Fibroblast of the aortic adventitia (primary cell): ENCODE measurements at places on chromosomes 11 and 22. TPM values are rescaled to one million over a fixed set of nuclear protein-coding genes. Genes with fewer than 3 reads are reported as not detected.

RHOD gene
- total RNA-seq = 15.1 and 26.1 TPM in 2 replicates

SLC25A17 gene
- 8.6 and 25.8 TPM in 2 replicates for total RNA-seq

GAL3ST1 gene
- total RNA-seq = not detected in 2 replicates

TCN2 gene
- 13.9 and 17.7 TPM in 2 replicates for total RNA-seq

SLCO2B1 gene
- 2.0 TPM in 1 of 2 replicates, not detected in the other for total RNA-seq

CRYBB3 gene
- total RNA-seq = not detected in 2 replicates

SNX32 gene
- 1.6 and 3.3 TPM in 2 replicates for total RNA-seq

SLC1A2 gene
- 10.5 and 23.6 TPM in 2 replicates for total RNA-seq

RBMXL2 gene
- total RNA-seq = not detected in 2 replicates

E2F8 gene
- 4.4 TPM in 1 of 2 replicates, not detected in the other for total RNA-seq

MMP12 gene
- not detected in 2 replicates for total RNA-seq

CCDC116 gene
- 0.18 and 0.25 TPM in 2 replicates for total RNA-seq

ABTB2 gene
- 0.82 and 1.7 TPM in 2 replicates for total RNA-seq

LRRC74B gene
- total RNA-seq = not detected in 2 replicates

ZNF215 gene
- 1.2 and 3.5 TPM in 2 replicates for total RNA-seq

FBLN1 gene
- total RNA-seq = 335 and 561 TPM in 2 replicates

INPP5J gene
- total RNA-seq = under 0.01 and 0.41 TPM in 2 replicates

SPON1 gene
- 3.5 and 42.9 TPM in 2 replicates for total RNA-seq

AMPD3 gene
- 5.3 and 7.0 TPM in 2 replicates for total RNA-seq

OR8D4 gene
- 0.09 and 0.25 TPM in 2 replicates for total RNA-seq

TUB gene
- 18.2 and 19.2 TPM in 2 replicates for total RNA-seq

ACRV1 gene
- total RNA-seq = not detected in 2 replicates

BATF2 gene
- total RNA-seq = 0.25 and 0.45 TPM in 2 replicates

ENTHD1 gene
- not detected in 2 replicates for total RNA-seq

CNTN5 gene
- total RNA-seq = 0.90 TPM in 1 of 2 replicates, not detected in the other

IGSF9B gene
- total RNA-seq = 1.7 and 3.2 TPM in 2 replicates

FOLR1 gene
- 0.18 TPM in 1 of 2 replicates, not detected in the other for total RNA-seq

GDPD4 gene
- not detected in 2 replicates for total RNA-seq

MIOX gene
- total RNA-seq = not detected in 2 replicates

HRAS gene
- 34.6 and 44.4 TPM in 2 replicates for total RNA-seq

USH1C gene
- total RNA-seq = not detected in 2 replicates

DDX25 gene
- total RNA-seq = under 0.01 TPM in 1 of 2 replicates, not detected in the other

AIP gene
- total RNA-seq = 38.4 and 75.9 TPM in 2 replicates

PAK1 gene
- 56.2 and 95.2 TPM in 2 replicates for total RNA-seq

LMNTD2 gene
- 0.36 TPM in 1 of 2 replicates, not detected in the other for total RNA-seq

KRTAP5-7 gene
- total RNA-seq = 0.09 and 0.33 TPM in 2 replicates

CBLIF gene
- total RNA-seq = not detected in 2 replicates

PPFIBP2 gene
- total RNA-seq = 11.7 and 53.3 TPM in 2 replicates

GPHA2 gene
- not detected in 2 replicates for total RNA-seq

JAML gene
- not detected in 2 replicates for total RNA-seq

ACAD8 gene
- 15.2 and 17.3 TPM in 2 replicates for total RNA-seq

MAPK11 gene
- total RNA-seq = 3.0 and 5.8 TPM in 2 replicates

CERK gene
- total RNA-seq = 14.1 and 39.4 TPM in 2 replicates

MUC6 gene
- total RNA-seq = under 0.01 TPM in 1 of 2 replicates, not detected in the other

SLC17A6 gene
- not detected in 2 replicates for total RNA-seq

ANGPTL5 gene
- total RNA-seq = 0.09 and 0.90 TPM in 2 replicates

CCDC88B gene
- 1.2 and 5.1 TPM in 2 replicates for total RNA-seq

ZNF74 gene
- total RNA-seq = 5.8 and 44.3 TPM in 2 replicates

MED15 gene
- 24.4 and 44.2 TPM in 2 replicates for total RNA-seq

MS4A14 gene
- not detected in 2 replicates for total RNA-seq

IL18 gene
- 0.81 and 1.4 TPM in 2 replicates for total RNA-seq
